ENCODE measurements at places on chromosomes 6 and 20.

- DNase-seq, result no peak
These were observed 45.6 kb upstream of the TNFAIP3 start for GRCh38 chr6:137821491-137821890.

DNA sequence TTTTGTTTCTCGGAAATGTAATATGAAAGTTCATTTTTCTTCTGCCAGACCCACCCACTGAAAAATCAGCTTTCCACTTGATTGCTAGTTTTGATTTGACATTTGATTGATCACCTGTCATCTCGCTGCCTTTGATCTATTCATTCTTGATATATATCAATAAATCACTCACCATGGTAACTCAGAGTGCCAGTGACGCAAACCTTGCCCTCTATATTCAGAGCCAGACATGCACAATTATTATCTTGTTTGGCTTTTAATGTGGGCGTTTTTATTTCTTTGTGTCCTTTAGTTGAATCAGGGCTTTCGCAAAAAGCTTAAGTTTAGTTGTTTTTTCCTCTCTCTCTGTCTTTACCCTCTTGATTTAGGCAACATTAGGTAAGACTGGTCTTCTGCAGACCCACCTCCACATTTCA is 2.0 kb downstream of the TSHZ2 start:
- DNase-seq, result no peak

- DNase-seq, result no peak
These were observed 1.0 kb upstream of the RIPOR2 start for GRCh38 chr6:24936641-24937317.

DNA sequence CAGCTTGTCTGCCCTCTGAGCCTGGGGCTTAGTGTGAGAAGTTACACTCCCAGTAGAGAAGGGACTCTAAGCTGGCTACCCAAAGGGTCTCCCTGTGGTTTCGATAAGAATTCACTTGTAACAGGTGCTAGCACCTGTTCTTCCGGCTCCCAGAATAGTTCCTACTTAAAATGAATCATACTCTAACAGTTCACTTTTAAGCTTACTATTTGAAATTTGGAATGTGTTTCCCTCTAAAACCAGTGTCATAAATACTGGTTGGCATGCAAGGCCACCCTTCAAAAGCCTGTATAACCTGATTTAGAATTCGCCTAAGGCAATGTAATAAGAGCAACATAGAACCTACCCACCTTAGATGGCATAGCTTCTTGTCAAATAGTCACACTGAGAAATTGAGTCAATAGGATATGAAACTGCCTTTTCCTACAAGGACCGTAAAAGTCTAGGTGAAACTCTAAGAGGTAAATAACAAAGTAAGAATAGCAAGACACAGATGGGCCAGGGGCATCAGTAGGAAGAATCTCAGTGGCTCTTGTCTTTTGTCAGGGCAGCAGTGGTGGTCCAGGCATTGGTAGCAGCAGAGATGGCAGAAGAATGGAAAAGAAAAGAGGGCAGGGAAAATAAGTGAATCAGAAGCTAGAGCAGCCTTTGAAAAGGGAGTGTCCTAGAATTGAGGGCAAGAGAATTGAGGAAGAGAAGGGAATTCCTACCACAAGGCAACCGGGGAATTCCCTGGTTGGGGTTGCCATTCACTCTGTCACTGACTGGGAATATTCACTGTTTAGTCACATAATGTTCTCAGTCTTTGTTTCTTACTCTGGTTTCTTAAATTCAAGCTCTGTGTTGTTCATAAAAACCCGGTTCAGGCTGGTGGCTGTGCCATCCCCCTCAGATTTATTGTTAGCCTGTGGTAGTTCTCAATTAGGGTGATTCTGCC is 91.5 kb downstream of the HIVEP2 start:
- no peak for DNase-seq

DNA sequence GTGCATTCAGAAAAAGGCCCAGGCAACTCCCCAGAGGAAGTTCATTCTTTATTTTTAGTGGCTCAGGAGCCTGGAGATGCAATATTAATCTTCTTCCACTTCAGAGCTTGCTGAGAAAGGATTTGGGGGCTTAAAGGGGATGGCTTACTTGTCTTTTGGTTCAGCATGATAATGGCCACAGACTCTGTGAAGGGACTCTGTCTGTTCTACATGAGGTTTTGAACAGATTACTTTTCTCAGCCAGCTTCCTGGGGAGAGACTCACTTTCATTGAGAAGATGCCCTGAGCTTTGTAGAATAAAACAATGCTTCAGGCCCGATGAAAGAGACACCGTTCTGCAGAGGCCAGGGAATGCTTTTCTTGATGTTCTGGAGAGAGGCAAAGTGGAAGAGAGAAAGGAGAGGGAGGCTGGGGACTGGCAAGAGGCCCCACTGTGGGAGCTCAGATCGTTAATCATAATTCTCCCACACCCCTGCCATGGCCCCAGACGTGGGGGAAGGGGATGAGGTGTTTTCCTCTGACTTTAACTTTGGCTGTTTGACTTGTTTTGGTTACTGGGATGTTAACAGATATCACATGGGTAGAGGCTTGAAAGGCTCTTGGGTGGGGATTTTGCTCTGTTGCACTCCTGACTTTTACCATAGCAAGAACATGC is 19.1 kb downstream of the SCP2D1 start:
- DNase-seq, result no peak
